ENCODE measurements at places on chromosomes 2 and 18.

DNA sequence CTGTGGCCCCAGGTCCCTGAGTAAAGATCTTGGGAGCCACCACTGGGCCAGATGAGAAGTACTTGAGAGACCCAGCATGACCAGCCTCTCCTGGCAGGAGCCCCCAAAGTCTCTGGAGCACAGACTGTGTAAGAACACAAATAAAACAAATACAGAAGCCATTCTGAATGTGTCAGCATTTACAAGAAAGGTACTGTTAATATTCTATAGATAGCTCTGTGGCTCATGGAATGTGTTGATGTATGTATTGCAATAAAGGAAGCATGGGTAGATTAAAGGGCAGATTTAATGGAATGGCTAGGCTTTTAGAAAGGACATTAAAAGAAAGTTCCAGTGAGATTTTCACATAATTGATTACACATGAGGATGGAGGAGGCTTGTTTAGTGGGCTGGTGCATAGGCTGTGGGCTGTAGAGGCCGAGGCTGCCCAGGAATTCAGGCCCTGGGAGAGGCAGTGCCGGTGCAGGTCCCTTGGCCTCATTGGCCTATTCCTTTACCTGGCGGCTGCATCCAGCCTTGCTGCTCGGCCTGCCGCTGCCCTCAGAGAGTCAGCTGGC lies 127.7 kb upstream of the DLX2 start:
- DNase-seq: no peak

GRCh38 chr2:161725297-161725696 lies 101.1 kb downstream of the SLC4A10 start:
- no peak for DNase-seq

DNA sequence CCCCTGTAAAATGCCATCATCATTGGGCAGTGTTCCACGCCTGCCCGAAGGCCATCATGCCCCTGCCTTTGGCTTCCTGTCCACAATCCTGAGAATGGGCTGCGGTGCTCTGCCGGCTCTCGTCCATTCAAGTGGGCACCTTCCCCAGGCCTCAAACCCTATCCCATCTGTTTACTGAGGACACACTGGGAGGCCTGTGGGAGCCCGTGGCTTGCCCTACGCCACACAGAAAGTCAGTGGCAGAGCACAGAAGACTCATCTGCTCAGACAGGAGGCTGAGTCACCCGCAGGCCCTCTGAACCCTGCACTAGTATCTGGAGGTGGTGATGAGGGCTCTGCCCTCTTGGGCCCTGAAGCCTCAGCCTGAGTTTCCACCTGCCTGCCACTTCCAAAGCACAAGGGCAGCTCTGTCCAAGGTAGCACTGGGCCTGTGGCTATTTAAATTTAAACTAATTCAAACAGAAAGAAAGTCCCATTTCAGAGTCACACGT lies 19.1 kb upstream of the ANKRD53 start:
- no peak for DNase-seq

DNA sequence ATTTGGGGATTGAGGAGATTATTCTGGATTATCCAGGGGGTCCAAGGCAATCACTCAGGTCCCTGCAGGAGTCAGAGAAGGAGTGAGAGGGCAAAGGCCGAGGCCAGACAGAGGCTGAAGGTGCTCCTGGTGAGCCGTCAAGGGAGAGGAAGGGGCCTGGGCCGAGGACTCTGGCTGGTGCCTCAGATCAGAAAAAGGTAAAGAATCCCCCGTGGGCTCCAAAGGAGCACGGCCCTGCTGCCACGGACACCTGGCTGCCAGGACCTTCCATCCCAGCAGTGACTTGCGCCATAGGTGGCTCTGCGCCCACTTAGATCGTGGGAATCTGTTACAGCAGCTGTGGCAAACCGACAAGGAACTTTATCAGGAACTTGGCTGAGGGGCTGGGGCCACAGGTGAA lies 374.8 kb upstream of the MYT1L start:
- DNase-seq: no peak

GRCh38 chr2:52405980-52406379 lies 1361.6 kb upstream of the CHAC2 start:
- DNase-seq: no peak

DNA sequence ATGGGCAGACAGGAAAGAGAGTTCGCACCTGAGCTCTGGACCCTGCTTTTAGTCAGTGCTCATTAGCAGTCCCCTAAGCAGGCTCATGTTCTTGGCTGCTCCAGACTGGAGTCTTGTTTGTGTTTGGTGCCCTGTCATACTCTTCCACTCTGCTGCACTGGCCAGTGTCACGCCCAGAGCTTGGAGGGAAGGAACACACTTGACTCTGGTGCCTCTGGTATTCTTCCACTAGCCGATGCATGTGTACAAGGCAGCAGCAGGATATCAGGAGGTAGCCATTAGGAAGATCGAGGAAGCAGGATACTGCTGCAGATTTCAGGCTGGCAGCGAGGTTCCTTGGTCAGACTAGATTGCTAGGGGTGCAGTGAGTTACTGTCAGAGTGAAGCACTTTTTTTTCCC lies 81.4 kb upstream of the B3GNT2 start:
- DNase-seq: no peak
